ENCODE measurements at places on chromosomes 16 and 17.

DNA sequence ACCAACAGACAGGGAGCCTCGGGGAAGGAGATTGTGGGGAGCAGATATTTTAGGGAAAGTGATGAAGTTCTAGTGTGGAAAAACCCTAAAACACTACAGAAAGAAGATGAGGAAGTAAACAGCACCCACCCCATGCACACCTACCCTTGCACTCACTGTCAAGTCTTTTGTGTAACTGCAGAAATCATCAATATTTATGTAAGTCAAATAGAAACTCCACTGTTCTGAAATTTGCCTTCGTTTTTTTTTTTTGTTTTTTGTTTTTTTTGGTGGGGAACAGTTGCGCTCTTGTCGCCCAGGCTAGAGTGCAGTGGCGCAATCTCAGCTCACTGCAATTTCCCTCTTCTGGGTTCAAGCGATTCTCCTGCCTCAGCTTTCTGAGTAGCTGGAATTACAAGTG lies 273.4 kb downstream of the CPPED1 start:
- no peak for DNase-seq

DNA sequence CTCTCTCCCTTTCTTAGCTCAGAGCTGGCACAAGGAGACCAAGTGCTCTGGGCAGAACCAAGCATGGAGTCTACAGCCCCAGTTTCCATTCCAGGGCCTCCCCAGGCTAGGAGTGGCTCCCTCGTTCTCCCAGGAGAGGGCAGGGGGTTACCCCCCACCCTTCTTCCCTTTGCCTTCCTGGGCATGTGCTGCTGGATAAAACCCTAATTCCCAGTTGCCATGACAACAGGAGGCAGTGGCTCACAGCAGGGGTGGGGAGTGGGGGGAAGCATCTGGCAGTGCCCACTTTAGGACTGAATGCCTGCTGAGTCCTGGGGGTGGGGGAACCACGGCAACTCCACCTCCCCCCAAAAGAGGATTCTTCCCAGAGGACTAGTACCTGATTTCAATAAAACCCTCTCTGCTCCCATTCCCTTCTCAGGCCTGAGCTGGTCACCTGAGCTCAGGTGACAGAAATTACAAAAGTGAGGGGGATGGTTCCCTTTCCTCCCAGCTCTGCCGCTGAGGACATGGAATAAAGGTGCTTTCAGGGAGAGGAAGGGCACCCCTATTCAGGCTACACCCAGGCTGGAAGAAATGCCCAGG lies 1.8 kb downstream of the MPP2 start:
- DNase-seq, result no peak

DNA sequence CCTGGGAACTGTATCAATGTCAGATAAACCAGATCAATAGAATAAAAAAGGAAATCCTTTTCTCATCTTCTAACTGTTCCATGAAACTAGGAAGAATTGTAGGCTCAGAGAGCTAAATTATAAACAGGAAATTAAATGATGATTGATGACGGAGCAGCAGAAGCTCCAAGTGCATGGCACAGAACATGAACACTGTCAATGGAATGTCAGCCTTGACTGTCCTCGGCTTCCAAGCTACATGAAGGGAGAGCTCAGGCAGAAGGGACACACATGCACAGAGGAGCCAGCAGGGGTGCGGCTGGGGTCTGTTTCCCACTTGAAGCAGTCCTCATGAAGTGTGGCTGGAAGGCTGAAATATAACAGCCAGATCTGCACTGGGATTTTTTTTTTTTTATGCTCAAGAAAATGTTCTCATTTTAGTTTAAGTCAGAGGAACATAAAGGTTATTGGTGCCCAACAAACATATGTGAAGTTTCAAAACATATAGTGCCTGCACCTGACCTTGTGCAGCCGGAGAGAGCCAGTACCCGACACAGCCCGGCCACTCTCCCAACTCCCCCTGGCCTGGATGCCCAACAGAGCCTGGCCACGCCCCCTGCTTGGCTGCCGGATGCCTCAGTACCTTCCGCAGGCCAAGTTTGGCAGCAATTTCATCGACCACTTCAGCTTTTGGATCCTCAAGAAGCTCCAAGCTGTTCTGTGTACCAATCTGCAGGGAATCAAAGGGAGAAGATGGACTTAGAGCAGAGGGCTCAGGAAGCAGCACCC lies 37.0 kb downstream of the NPLOC4 start:
- no peak for DNase-seq

DNA sequence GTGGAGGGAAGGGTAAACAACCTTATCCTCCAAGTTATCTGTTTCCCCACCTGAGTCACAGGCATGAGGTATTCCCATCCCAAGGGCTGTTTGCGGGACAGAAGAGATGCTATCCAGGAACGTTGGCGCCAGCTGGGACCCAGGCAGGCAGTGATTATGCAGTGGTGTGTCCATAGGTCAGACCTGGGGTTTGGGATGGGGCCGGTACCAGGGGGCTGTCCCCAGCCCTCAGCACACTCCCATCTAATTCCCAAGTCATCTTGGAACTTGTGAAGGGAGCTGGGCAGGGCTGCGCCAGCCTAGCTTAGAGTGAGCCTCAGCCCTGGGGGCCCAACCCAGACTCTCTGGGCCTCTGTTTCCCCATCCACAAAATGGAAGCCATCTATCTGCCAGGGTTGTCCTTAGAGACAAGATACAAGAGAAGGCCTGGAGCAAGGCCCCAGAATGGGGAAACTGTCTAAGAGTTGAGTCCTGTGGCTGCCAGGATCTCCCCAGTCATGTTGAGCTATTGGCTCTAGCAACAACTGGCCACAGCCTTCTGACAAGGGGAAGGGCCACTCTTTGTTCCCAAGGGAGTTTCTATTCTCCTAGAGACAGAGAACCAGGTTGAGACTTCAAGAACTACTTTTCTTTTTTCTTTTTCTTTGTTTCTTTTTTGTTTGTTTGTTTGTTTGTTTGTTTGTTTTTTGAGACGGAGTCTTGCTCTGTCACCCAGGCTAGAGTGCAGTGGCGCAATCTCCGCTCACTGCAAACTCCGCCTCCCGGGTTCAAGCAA lies 9.8 kb upstream of the JUP start:
- DNase-seq, result no peak

DNA sequence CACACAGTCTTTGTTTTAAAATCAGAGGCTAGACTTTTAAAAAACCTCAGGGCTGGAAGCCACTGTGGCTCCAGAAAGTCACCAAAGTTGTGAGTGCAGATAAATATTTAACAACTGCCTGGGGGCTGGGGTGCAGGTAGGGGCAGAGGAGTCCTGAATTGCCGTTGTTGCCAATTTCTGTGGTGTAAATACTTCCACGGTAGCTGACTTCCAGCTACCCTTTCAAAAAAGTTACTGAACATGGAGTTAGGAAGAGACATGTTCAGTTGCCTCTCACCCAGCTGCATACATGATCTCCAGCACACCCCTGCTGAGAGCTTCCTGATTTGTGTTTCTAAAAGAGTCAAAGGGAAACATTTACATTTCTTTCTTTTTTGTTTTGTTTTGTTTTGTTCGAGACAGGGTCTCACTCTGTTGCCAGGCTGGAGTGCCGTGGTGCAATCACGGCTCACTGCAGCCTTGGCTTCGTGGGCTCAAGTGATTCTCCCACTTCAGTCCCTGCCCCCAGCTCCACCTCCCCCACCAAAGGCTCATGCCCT lies 58.7 kb downstream of the PLXDC1 start:
- DNase-seq, result no peak

DNA sequence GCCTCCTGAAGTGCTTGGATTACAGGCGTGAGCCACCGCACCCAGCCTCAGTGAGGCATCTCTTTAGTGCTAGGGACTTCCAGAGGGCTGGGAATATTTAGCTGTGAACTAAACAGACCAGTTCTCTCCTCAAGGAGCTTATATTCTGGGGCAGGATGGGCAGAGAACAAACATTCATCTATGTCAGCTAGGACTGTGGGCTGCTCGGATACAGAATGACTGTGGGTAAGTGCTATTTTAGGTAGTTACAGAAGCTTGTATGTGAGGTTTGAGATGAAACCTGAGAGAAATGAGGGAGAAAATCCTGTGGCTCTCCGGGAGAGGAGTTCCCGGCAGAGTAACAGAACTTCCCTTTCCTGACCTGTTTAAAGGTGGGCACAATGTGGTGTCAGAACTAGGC lies 6.2 kb upstream of the INPP5K start:
- DNase-seq, result no peak

GRCh38 chr17:75937652-75938051 lies 3.2 kb downstream of the FBF1 start:
- no peak for DNase-seq

- peak; percentile 49 for DNase-seq
Observed at GRCh38 chr17:72119873-72120641, 763 bp upstream of the SOX9 start.

GRCh38 chr16:1942047-1942809 lies 771 bp downstream of the MSRB1 start:
- DNase-seq, result no peak
